ENCODE measurements at places on chromosomes 5 and 9.
A peak's percentile ranks its signal among the peaks of the same experiment; 100 is the strongest.

GRCh38 chr9:14500705-14501104 is 186.8 kb upstream of the NFIB start:
- no peak for DNase-seq

GRCh38 chr9:107569174-107569573 is 79.6 kb upstream of the KLF4 start:
- no peak for DNase-seq

DNA sequence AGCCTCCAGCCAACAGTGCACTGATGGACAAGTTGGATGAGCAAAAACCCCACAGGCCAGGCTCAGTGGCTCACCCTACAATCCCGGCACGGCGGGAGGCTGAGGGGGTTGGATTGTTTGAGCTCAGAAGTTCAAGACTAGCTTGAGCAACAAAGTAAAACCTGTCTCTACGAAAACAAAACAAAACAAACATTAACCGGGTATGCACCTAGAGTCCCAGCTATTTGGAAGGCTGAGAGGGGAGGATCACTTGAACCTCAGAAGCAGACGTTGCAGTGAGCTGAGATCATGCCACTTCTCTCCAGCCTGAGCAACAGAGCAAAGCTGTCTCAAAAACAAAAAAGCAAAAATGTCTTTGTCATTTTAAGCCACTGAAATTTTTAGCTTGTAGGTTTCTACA is 55.1 kb upstream of the DMRT1 start:
- no peak for DNase-seq

DNA sequence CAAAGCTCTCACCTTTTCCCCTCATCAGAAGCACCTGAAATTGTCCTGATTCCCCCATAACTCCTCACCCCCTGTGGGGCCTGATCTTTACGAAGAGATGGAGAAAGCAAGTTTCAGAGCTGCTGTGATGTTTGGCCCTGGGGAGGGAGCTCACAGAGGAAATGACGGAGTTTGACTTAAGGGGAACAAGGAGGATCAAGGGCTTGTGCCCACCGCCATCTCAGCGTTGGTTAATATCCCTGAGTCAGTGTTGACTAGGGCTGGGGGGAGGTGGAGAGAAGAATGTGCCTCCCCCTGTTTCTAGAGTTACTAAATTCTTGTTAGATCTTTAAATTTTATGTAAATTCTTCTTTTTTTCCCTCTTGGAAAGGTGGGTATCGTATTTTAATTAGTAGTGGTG is 27.8 kb downstream of the FGF18 start:
- no peak for DNase-seq

GRCh38 chr9:134164879-134165278 is 515 bp upstream of the RNU6ATAC start:
- DNase-seq: no peak

DNA sequence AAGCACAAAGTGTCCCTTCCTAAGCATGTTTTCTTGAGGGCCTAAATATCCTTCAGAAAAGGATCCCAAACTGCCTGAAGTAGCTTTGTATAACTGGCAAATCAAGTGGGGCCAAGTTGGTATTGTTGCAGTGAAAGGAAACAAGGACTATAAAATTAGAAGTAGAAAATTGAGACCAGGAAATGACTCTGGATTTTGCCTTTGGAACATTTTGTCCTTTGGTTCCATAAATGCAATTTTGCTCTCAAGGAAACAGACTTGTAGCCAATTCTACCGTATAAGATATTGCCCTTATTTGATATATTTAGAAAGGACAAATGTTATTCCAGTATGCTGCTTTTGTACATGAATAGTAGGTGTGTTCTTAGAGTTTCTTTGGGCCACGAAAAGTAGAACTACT is 34.4 kb downstream of the RABGAP1 start:
- DNase-seq: no peak

- no peak for DNase-seq
These were observed 16.2 kb upstream of the DIRAS2 start for GRCh38 chr9:90658783-90659182.

- DNase-seq: peak; percentile 56
These were observed at the start of gene PTGR1 for GRCh38 chr9:111599092-111599954. Gene PTGR1 (minus strand): TSS chr9:111599647. CDS start chr9:111597422, 2,225 bp downstream.

GRCh38 chr5:138905541-138905940 is 30.4 kb upstream of the LRRTM2 start:
- no peak for DNase-seq

DNA sequence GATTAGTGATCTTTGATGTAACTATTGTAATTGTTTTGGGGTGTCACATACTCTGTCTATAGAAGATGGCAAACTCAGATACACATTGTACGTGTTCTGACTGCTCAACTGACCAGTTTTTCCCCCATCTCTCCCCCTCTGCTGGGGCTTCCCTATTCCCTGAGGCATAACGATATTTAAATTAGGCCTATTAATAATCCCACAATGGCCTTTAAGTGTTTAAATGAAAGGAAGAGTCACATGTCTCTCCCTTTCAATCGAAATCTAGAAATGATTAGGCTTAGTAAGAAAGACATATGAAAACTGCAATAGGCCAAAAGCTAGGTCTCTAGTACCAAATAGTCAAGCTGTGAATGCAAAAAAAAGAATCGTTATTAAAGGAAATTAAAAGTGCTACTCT is 265.6 kb downstream of the TMEM232 start:
- DNase-seq: no peak

DNA sequence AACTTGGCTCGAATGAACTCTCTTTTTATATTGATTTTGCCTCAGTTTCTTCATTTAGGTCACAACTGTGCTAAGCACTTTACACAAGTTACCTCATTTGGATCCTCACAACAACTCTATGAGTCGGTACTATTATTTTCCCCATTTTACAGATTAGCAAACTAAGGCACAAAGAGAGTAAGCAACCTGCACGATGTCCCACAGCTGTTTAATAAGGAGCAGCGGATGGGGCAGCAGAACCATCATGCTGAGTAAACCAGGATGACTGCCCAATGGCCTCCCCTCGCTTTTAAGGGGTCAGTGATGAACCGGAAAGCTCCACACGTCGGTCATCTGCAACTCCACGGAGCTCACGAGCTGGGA is 607 bp downstream of the PRELID2 start:
- no peak for DNase-seq

DNA sequence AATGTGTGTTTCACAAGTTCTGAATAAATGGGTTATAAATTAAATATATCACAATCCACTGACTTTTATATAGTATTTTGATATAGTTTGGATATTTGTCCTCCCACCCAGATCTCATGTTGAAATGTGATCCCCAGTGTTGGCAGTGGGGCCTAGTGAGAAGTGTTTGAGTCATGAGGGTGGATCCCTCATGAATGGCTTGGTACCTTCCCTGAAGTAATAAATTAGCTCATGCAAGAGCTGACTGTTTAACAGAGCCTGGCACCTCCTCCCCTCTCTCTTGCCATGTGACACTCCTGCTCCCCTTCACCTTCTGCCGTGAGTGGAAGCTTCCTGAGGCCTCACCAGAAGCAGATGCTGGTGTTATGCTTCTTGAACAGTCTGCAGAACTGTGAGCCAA is 127.9 kb upstream of the PALM2AKAP2 start:
- DNase-seq: no peak

- DNase-seq: no peak
These were observed 51.7 kb downstream of the CPLANE1 start for GRCh38 chr5:37197340-37198050.

GRCh38 chr5:91378752-91379211 is 4.3 kb downstream of the ARRDC3 start:
- no peak for DNase-seq

DNA sequence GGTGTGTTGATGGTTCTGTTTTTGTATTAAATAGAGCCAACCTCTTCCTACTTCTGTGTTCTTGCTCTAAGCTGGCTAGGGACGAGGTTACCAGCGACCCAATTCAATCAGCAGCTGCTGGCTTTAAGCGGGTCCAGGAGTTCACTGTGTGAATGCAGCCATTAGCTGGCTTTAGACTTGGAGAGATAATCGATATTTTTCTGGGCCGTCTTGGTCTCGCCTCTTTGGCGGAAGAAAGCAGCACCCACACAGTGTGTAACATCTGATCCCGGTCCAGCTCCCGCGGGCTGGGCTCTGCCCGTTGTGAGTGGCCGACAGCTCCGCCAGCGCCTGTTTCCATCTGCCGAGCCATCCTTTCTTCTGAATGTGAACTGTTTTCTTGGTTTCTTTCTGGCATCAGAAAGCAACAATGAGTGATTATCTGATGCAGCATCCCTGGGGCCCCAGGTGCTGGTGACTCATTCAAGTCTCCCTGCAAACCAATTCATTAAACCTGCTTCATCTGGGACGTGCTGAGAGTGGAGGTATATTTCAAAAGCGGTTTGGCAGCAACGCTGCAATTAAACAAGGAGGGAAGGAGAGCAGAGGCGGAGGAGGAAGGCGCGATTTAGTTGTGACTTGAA is 90.8 kb upstream of the IRX4 start:
- DNase-seq: no peak

- no peak for DNase-seq
These were observed 20.0 kb upstream of the TMEM161B start for GRCh38 chr5:88288528-88289197.

GRCh38 chr9:95516734-95517558 is at the start of gene PTCH1:
Gene PTCH1 (minus strand): TSS chr9:95516971.
- DNase-seq: no peak

- DNase-seq: no peak
These were observed 66.8 kb upstream of the IL7R start for GRCh38 chr5:35789732-35790456.

- no peak for DNase-seq
These were observed 43.0 kb downstream of the ARHGAP26 start for GRCh38 chr5:142813220-142813619.

DNA sequence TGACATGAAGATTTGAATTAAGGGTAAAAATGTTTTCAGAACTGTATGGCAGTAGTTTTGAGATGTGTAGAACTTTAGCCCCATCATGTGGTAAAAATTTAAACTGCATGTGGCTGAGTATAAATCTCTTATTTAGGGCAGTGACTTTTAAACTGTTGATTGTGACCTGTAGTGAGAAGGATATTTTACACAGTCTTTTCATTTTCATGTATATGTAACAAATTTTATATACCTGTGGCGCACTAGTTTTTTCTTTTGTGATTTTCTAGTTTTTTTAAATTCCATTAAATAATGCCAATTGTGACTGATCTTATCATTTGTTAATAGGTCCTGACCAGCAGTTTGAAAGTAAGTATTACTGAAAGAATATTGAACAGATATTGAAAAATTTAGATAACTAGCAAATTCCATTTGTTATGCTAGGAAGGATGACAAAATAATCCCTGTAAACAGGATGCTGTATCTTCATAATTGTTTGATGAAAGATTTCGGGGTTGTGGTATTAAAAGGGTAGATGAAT is 47.2 kb downstream of the GPBP1 start:
- no peak for DNase-seq

DNA sequence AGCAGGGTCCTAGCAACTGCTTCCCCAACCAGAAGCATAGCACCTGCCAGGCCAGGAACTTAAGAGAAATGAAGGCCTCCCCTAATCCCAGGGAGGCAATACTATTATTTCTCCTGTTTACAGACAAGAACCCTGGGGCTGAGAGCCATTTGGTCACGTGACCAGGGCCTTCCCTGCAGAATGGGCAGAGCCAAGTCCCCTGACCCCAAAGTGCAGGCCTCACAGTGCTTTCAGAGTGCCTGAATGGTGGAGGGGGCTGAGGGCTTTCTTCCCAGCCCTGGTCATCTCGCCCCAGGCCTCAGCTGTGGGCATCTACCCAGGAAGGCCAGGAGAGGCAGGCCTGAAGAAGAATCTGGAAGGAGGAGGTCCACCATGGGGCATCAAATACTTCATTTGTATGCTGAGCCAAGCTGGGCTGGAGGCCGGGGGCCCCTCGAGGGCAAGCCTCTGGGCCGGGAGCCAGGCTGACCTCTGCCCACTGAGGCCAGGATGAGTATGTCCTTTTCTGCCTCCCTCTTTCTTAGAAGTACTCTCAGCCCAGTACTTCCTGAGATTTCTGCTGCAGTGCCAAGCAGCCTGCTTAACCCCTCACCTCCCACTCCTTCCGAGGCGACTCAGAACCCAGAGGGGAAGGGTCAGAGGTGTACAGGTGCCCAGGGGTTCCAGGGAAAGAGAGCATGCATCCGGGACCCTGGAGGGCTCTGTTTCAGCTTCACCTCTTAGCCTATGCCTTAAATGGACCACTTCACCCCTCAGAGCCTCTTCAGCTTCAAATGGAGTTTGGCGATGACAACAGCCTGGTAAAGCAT is 18.9 kb upstream of the DUSP1 start:
- no peak for DNase-seq

- DNase-seq: no peak
These were observed 6.1 kb upstream of the FGF18 start for GRCh38 chr5:171413153-171413910.

- no peak for DNase-seq
These were observed 145.8 kb downstream of the BARX1 start for GRCh38 chr9:93809204-93809940.

GRCh38 chr5:6410421-6410820 is 32.1 kb upstream of the MED10 start:
- DNase-seq: no peak

DNA sequence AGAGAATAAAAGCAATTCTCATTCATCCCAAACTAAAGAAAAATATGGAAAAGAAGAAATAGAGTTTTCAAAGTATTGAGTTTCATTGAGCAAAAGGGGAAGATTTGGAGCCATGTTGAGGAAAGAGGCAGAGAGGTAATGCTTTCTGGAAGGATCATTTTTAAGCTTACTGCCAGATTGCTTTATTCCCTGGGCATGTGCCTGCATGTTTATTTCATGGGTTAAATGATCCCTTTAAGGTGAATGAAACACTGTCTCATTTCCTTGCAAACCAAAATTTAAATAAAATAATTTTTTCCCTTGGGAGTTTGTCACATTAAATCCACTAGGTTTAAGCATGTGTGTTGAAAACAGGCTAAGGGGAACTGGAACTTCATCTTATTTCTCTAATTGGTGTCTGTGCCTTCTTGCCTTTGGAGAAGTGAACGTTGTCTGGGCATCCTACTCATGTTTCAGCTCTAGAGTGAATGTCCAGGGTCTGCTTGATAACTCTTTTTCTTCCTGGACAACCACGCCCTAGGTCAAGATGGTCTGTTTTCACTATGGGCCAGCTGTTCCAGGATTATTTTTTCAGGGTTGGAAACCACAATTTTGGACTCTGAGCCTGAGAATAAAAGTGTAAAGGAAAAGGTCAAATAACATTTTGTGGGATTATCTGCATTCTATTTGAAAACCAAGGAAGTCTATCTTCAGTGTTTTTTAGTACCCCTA is 114.1 kb upstream of the ELL2 start:
- DNase-seq: no peak

DNA sequence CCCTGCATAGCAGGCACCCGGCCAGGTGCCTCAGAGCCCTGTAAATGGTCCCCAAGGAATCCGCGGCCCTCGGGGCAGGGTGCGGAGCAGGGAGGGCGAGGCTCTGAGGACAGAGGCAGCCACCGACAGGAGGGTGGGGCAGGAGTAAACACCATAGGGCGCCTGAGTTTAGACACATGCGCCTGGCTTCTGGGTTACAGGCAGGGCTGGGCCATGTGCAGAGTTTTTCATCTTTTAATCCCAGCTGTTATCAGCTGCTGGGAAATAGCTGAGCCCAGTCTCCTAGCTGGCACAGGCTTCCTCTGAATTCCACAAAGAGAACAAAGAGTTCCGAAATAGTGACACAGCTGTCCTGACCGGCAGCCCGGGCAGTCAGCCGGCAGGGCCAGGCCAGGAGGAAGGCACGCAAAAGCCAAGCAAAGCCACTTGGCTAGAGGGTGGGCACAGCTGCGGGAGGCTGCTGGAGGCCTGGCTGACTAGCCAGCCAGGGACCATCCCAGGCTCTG is 98.9 kb upstream of the PHYKPL start:
- no peak for DNase-seq

- DNase-seq: no peak
These were observed 29.9 kb downstream of the FYB1 start for GRCh38 chr5:39189292-39189955.

GRCh38 chr9:15711931-15712330 is 159.1 kb downstream of the CCDC171 start:
- no peak for DNase-seq
